Tibial artery (tissue), 4 donors: ENCODE measurements at places on chromosomes 3 and 15.

DNA sequence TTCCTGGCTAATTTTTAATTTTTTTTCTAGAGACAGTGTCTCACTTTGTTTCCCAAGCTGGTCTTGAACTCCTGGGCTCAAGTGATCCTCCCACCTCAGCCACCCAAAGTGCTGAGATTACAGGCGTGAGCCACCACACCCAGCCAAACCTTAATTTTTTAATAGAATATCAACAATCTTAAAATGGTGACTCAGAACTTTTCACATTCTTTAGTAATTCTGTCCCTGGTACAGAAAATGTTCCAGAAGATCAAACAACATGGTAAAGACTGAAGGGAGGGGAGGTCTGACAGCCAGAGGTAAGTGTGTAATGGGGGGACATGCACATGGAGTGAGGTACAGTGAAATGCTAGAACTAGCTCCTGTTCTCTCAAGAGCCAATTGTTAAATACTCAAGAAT, 38.2 kb downstream of the DNAH12 start:
- DNase-seq, result no peak

DNA sequence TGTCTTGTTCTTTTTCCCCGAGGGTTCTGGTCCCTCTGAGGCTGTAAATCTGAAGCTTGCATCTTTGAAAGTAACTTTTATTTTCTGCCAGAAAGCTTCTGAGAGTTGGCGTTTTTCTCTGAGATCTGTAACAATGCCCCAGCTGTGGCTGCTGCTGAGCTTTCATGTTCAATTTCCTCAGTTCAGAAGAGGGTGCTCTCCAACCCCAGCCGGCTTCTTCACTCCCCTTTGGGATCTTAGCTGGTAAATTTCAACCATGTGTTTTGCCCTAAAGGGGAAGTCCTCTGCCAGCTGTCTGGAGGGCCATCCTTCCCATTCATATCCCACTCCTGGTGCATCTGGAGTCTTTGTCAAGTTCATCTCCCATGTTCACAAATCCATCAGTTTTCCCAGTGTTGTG, 18.3 kb upstream of the CFAP100 start:
- DNase-seq, result no peak

GRCh38 chr15:31024979-31025378, 33.6 kb upstream of the MTMR10 start:
- no peak for DNase-seq

- no peak for DNase-seq
Observed at GRCh38 chr15:76366714-76367113, 30.1 kb downstream of the ISL2 start.

GRCh38 chr15:56215769-56216168, 27.9 kb downstream of the RFX7 start:
- no peak for DNase-seq

GRCh38 chr3:120028271-120029047, 65.8 kb downstream of the GSK3B start:
- DNase-seq, result no peak

- no peak for DNase-seq
Observed at GRCh38 chr15:75864213-75865059, 21.2 kb downstream of the UBE2Q2 start.

GRCh38 chr3:169305460-169305859, 358.1 kb downstream of the MECOM start:
- DNase-seq, result no peak

DNA sequence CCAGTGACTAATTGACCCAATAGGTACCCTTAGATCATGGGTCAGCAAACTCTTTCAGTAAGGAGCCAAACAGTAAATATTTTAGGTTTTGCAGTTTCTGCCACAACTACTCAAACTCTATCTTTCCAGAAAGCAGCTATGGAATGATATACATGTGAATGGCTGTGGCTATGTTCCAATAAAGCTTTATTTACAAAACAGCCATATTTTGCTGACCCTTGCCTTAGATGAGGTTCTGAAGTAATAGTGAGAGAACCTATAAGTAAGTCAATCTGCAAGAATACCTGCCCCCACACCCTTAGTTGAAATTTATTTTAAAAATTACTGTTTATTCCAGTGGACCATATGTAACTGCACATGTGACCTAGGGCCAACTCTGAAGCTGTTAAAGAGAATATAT, 134.0 kb downstream of the CMSS1 start:
- DNase-seq, result no peak

- no peak for DNase-seq
Observed at GRCh38 chr3:128545120-128545752, 52.2 kb upstream of the GATA2 start.

GRCh38 chr3:180265551-180265950, 228.8 kb upstream of the PEX5L start:
- no peak for DNase-seq

- DNase-seq, result no peak
Observed at GRCh38 chr15:27365456-27365855, 394.5 kb downstream of the GABRG3 start.

DNA sequence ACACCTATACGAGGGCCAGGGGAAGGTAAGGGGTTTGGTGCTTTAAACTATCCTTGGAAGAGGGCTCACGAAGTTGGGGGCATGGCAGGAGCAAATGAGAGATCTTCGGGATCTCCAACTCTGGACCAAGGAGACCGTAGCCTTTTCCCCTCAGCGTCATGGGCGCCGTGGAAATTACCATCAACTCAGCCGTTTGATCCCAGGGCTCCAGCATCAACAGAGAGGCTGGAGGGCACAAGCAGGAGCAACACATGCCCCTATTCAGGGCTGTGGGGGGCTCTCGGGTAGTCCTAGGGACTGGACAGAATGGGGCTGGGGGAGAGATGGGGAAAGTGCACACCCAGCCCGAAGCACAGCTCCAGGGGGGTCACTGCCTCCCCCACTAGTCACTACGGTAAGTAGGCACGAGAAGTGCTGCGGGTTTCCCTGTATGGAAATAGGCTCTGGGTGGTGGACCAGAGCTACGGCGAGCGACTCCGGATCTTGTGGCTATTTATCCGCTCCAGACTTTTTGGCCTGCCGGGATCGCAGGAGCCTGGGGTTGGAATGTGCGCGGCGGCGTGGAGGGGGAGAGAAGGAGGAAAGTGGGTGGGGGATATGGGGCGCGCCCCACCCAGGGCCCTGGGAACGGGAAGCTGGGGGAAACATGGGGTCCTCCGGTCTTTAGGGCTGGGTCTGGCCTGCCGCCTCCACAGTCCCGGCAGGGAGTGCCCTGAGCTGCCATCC, 539 bp upstream of the LAMB2 start:
- DNase-seq, result peak; percentile 90

GRCh38 chr3:182180654-182181385, 469.1 kb downstream of the SOX2 start:
- DNase-seq, result no peak

- peak; percentile 41 for DNase-seq
Observed at GRCh38 chr3:50436114-50436674, 67.2 kb downstream of the CACNA2D2 start.

GRCh38 chr15:57301307-57301706, 75.0 kb upstream of the CGNL1 start:
- DNase-seq, result no peak

DNA sequence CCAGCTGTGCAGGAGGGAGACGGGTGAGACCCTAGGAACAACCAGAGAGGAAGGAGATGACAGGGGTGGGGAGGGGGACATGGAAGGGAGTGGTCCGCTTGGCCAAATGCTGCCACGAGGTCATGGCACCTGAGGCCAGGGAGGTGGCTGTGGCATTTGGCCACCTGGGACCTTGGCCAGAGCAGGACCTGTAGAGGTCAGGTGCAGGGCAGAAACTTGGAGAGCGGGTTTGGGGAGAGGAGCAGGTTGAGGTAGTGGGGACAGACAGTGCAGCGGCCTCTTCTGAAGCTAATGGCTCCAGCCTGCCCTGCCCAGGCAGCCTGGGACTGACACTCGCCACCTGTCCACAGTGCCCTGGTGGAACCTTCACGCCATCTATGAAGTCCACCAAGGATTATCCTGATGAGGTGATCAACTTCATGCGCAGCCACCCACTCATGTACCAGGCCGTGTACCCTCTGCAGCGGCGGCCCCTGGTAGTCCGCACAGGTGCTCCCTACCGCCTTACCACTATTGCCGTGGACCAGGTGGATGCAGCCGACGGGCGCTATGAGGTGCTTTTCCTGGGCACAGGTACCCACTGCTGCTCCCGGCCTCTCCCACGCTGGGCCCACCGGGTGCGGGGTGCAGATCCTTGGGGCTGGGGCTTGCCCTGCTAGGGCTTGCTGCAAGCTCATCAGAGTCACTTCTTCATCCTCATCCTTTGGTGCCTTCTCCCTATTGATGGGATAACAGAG, 7.0 kb upstream of the GNAT1 start:
- DNase-seq, result no peak

DNA sequence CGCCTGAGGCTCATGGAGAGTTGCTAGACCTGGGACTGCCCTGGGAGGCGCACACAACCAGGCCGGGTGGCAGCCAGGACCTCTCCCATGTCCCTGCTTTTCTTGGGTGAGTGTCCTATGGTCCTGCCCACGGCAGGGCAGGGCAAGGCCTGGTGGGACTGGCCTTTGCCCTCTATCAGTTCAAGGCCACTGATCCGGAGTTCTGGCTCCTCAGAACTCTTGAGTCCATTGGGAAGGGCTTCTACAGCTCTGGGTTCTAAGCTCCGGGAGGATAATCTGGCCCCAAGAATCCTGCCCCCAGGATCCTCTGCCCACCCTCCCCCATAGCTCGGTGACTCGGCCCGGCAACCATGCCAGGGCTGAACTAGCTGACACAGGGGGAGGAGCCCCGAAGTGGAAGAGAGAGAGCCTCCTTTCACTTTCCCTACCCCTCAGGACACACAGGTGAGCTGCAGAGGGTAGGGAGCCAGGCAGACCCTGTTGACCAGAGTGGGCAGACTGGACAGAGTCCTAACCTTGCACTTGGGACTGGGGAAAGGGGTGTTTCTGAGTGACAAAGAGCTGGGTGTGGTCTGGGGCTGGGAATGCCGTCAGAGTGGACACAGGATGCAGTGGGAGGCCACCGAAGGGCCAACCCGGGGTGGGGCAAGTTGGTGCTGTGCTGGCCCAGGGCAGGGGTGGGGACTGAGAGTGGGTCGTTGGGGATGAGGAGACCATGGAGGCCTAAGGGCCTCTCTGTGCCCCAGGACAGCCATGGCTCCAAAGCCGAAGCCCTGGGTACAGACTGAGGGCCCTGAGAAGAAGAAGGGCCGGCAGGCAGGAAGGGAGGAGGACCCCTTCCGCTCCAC, 664 bp downstream of the PARP3 start:
- DNase-seq, result peak; percentile 49

DNA sequence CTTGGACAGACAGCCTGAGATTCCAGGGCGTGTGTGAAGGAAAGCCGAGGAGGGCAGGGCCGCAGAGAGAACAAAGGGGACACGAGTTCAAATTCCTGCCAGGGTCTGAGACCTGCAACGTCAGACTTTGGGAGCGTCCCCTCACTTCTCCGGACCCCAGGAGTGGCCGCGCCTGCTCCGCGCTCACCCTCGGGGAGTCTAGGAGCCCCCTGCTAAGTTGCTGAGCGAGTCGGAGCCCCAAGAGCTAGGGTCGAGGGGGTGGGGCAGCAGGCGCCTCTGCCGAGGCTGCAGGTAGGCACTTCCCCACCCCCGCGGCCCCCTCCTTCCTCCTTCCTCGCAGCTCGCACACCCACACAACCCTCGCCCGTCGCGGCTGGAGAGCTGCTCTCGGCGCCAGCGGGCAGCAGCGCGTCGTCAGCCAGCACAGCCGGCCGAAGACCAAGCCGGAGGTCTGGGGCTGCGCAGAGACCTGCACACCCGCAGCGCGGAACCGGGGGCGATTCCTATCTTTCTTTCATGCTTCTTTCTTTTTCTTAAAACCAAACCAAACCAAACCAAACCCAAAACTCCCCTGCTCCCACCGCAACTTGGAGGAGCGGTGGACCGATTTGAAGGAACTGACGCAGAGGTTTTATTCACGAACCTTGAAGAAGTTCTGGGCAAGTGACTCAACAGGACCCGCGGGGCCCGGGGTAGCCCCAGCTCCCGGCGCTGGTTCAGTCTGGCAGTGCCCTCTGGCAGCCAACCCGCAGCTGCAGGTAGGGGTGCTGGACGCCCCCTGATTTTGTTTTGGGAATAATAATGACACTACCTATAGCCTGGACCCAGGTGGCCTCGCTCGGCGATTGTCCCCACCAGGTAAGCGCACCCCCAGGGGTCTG, at the start of gene ANKRD34C:
ANKRD34C (plus strand) TSS at position 352 of the 881 bp plus-strand sequence. CDS start 10,563 bp downstream, outside the sequence.
- DNase-seq, result no peak

DNA sequence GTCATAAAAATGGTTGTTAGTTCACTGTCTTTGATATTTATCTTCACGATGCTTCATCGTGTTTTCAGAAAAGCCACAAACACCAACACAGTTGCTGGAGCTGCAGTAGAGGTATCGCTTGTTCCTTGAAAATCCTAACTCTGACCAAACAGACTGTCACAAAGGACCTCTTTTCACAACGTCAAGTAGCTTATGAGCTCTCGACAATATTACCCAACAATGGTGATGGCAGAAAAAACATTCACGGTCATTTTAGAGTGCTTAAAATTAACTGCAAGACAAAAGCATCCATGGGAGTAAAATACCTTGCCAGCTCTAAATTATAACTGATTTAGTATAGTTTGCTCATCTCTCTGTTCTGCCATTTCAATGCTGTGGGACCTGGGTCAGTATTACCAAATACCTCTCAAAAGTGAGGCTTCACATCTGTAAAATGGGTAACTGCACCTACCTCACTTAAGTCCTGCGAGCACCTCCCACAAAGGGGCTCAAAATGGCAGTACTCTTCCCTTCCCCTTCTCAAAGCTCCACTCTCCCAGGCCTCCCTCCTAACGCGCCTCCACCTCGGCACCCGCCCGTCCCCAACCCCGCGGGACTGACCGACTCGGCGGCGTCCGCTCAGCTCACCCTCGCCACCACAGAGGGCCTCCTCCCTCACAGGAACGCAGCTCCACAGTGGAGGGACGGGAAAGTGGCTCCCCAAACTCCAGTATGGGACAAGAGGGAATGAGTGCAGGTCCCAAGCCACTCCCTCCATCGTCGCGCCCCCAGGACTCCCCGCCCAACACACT, 546 bp downstream of the TRIM59 start:
- no peak for DNase-seq

GRCh38 chr3:50259432-50260026, 9.4 kb upstream of the SEMA3B start:
- DNase-seq, result no peak

GRCh38 chr3:49378249-49378895, 20.2 kb upstream of the GPX1 start:
- DNase-seq, result peak; percentile 35

GRCh38 chr3:25781758-25782594, 1.3 kb downstream of the NGLY1 start:
- no peak for DNase-seq

GRCh38 chr15:47736143-47736786, 19.0 kb downstream of the SEMA6D start:
- DNase-seq, result no peak

GRCh38 chr15:44676676-44677075, 13.2 kb upstream of the SPG11 start:
- no peak for DNase-seq

- peak; percentile 32 for DNase-seq
Observed at GRCh38 chr15:79025201-79025600, 65.4 kb downstream of the RASGRF1 start.

DNA sequence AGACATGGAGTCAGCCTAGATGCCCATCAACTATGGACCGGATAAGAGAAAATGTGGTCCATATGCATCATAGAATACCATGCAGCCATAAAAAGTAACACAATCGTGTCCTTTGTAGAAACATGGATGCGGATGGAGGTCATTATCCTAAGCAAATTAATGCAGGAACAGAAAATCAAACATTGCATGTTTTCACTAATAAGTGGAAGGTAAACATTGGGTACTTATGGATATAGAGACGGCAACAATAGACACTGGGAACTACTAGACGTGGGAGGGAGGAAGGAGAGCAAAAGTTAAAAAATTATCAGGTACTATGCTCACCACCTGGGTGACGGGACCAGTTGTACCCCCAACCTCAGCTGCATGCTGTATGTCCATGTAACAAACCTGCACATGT, 2.5 kb downstream of the PLD1 start:
- no peak for DNase-seq

- DNase-seq, result no peak
Observed at GRCh38 chr3:48474619-48475018, 28.1 kb downstream of the ATRIP start.
